ENCODE measurements at places on chromosomes 1 and 21. TPM values are rescaled to one million over a fixed set of nuclear protein-coding genes. Genes with fewer than 3 reads are reported as not detected.

CA14 gene
- total RNA-seq, result 1.5 TPM

JAM2 gene
- total RNA-seq, result 4.6 TPM

CLCNKB gene
- total RNA-seq, result not detected

- H3K27ac ChIP-seq, result no peak overlapping the region
- H3K4me1 ChIP-seq, result peaks cover 2% of the 10 kb centered on the region
- DNase-seq, result no peak
- H3K27me3 ChIP-seq, result peaks cover 3% of the 10 kb centered on the region
- H3K4me3 ChIP-seq, result no peak overlapping the region
- no peaks in the 10 kb centered on the region for H3K36me3 ChIP-seq
Observed at GRCh38 chr1:222043444-222044292, 301.8 kb upstream of the DUSP10 start.

DNA sequence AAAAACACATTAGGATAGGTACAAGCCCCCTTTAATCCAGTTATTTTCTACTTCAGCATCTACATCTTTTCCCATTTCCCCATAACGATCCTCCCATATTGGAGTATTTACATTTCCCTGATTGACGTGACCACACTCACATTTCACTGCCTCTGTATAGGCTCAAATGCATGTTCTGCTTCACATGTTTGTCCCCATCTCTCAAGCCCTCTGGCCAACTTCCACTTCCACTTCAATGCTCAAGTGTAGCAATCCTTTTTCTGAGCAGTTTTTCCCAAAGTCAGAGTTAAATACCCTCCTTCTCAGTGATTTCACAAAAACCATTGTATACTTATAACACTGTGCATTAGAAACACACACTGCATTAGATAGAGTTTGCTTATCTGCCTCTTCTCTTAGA lies 61.8 kb upstream of the TTLL7 start:
- H3K4me3 ChIP-seq, result no peak overlapping the region
- DNase-seq, result no peak
- H3K4me1 ChIP-seq, result no peaks in the 10 kb centered on the region
- H3K36me3 ChIP-seq, result no peaks in the 10 kb centered on the region
- H3K27me3 ChIP-seq, result no peaks in the 10 kb centered on the region
- H3K27ac ChIP-seq, result no peak overlapping the region

GRCh38 chr1:119556423-119556822 lies 49.4 kb downstream of the HSD3B1 start:
- H3K27me3 ChIP-seq, result no peaks in the 10 kb centered on the region
- no peak for DNase-seq
- no peaks in the 10 kb centered on the region for H3K36me3 ChIP-seq
- no peak overlapping the region for H3K27ac ChIP-seq
- H3K4me3 ChIP-seq, result no peak overlapping the region

DNA sequence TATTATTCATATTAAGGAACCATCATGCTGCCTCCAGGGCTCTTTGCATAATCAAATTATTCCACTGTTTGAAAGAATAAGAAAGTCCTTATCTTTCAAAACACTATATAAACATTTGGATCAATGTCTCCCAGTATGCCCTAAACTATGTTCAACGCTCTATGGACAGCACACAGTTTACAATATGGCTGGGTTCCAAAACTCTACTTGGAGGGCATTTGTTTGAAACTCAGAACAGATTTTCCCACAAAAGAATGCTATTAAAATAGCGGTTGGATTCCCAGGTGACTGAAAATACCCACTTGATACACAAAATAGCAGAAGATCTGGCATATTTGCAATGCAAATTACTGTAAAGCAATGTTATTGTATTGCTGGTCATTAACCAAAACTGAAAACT lies 3.2 kb downstream of the HAO2 start:
- H3K27me3 ChIP-seq, result peaks cover 2% of the 10 kb centered on the region
- H3K4me3 ChIP-seq, result no peak overlapping the region
- DNase-seq, result no peak
- H3K27ac ChIP-seq, result no peak overlapping the region

GRCh38 chr1:115452600-115453329 lies 114.7 kb upstream of the NGF start:
- no peaks in the 10 kb centered on the region for H3K36me3 ChIP-seq
- no peak for DNase-seq
- H3K27ac ChIP-seq, result no peak overlapping the region

- H3K27me3 ChIP-seq, result peaks cover 17% of the 10 kb centered on the region
- peak overlapping the region; percentile 61 for H3K4me3 ChIP-seq
- H3K36me3 ChIP-seq, result peaks cover 4% of the 10 kb centered on the region
- DNase-seq, result peak; percentile 67
- H3K4me1 ChIP-seq, result peaks cover 16% of the 10 kb centered on the region
Observed at GRCh38 chr1:912740-913301, 10.9 kb upstream of the SAMD11 start.

DNA sequence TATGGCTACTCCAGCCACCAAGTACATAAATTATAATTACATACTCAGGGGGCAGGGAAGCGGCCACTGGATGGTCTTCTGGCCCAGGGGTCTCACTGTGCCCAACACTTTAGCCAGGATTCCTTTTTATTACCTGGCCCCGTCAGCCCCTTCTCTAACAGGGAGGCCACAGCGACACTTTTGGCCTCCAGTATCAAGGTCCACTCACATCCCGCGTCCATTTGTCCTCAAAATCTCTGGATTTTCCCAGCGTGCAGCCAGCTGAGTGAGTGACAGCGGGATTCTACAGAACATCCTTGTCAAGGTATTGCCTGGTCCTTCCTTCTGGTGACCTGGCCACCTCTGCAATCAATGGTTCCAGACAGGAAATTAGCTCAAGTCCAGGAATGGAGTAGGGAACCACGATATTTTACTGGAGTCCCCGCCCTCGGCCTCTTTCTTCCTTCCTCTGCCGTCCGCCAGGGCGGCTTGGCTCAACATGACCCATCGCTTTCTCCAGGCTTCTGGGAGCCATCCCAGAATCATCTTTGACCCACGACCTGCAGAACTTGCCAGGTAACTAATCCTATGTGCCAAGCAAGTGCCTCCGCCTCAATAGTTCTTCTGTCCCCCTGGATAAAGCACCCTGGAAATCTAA lies 2.7 kb upstream of the COL6A2 start:
- H3K27ac ChIP-seq, result no peak overlapping the region
- H3K36me3 ChIP-seq, result peaks cover 18% of the 10 kb centered on the region
- no peaks in the 10 kb centered on the region for H3K4me1 ChIP-seq
- no peak overlapping the region for H3K4me3 ChIP-seq
- DNase-seq, result no peak

DNA sequence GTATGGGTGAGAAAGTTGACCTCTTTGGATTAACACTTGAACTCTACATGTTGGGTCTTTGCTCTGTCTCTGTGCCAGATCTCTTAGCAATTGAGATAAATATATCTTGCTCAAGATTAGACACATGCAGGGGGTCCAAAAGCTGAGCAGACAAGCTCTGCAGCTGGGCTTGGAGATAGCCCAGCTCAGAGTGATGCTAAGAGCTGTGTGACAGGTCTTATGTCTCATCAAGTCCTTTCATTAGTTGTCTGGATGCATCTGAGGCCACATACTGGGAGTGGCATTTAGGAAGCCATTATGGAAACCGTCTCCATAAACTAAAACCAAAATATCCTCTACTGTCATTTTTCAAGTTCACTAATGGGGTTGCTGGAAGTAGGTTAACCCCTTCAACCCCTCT lies 289.4 kb upstream of the DUSP10 start:
- H3K36me3 ChIP-seq, result no peaks in the 10 kb centered on the region
- peaks cover 5% of the 10 kb centered on the region for H3K4me1 ChIP-seq
- no peak overlapping the region for H3K4me3 ChIP-seq
- H3K27me3 ChIP-seq, result no peaks in the 10 kb centered on the region
- no peak overlapping the region for H3K27ac ChIP-seq

- H3K36me3 ChIP-seq, result no peaks in the 10 kb centered on the region
- no peak overlapping the region for H3K27ac ChIP-seq
- DNase-seq, result no peak
- H3K4me1 ChIP-seq, result no peaks in the 10 kb centered on the region
- H3K4me3 ChIP-seq, result peak overlapping the region; percentile 21
Observed at GRCh38 chr1:155182052-155182550, 8.5 kb downstream of the TRIM46 start.

Measured in glutamatergic neuron (in vitro differentiated cells).